ENCODE measurements at places on chromosomes 3 and 15.

- H3K27me3 ChIP-seq, result no peaks in the 10 kb centered on the region
- H3K4me3 ChIP-seq, result no peak overlapping the region
- DNase-seq, result no peak
- no peaks in the 10 kb centered on the region for H3K36me3 ChIP-seq
- H3K27ac ChIP-seq, result no peak overlapping the region
These were observed 19.3 kb downstream of the GRK7 start for GRCh38 chr3:141782386-141782932.

DNA sequence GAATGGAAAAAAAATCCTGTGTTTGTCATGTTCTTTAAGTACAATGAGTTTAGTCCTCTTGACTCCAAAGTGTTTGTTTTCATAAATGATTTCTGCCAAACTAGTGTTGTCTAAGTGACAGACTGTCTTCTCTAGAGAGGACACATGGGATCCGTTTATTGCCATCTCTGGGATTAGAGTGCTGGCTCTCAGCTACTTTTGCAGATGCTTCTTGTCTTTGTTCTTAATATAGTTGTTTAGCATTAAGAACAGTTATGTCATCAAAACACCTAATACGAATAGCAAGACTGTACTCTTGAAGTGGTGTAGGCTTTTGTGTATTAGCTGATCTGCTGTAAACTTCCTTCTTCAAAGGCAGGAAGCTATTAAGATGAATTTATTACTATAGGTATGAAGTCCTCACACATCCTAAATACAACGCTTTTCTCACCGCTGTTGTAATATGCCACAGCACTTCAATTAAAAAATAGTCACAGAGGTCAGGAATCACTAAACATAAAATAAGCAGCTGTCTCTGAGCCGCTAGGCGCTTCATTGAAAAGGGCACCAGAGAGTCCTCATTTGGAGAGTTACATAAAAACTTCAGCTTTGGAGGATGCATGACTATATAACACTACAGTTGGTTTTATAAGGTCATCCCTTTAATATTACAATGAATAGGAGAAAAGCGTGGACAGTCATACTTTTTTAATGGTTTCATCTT, 128.3 kb upstream of the ZNF385D start:
- no peaks in the 10 kb centered on the region for H3K36me3 ChIP-seq
- no peaks in the 10 kb centered on the region for H3K27me3 ChIP-seq
- no peak overlapping the region for H3K27ac ChIP-seq
- no peak for DNase-seq

GRCh38 chr15:78709263-78709882, 68.4 kb upstream of the CHRNB4 start:
- no peaks in the 10 kb centered on the region for H3K36me3 ChIP-seq
- peak overlapping the region; percentile 29 for H3K4me3 ChIP-seq
- no peak overlapping the region for H3K27ac ChIP-seq
- no peaks in the 10 kb centered on the region for H3K4me1 ChIP-seq
- DNase-seq, result peak; percentile 70

DNA sequence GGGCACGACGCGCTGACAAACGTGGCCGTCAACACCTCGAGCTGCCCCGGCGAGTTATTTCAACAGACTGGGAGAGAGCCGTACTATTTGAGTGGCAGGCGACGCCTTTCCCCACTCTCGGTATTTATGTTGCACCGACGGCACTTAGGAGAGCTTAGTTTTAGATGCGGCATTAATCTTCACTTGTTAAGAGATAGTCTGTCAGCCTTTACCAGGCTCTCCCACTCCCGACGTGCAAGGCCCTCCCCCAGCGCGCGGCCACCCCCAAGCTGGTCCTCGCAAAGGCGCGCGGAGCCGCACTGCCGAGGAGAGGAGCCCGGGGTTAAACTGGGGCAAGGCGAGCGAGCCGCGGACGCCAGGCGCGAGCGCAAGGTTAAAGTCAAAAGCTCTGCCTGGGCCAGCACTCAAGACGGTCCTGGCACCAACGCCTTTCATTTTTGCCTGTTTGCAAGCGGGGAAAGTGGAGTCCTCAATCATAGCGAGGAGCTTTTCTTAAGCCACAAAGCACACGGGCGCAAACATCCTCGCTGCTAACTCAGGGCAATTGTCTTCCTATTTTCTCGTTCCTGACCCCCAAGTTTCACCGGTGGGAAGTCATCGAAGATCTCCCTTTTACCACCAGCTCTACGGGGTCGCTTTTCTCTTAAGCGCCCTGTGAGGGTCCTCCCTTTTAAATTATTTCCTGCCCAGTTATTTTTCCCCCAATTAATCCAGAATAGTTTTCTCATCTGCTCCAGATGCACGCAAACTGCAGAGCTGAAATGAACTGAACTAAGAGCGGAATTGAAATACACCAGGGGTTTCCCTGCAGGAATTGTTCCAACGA, 86.6 kb downstream of the NR2F2 start:
- H3K27me3 ChIP-seq, result no peaks in the 10 kb centered on the region
- no peaks in the 10 kb centered on the region for H3K36me3 ChIP-seq
- H3K4me1 ChIP-seq, result peaks cover 5% of the 10 kb centered on the region
- H3K27ac ChIP-seq, result no peak overlapping the region
- no peak for DNase-seq

DNA sequence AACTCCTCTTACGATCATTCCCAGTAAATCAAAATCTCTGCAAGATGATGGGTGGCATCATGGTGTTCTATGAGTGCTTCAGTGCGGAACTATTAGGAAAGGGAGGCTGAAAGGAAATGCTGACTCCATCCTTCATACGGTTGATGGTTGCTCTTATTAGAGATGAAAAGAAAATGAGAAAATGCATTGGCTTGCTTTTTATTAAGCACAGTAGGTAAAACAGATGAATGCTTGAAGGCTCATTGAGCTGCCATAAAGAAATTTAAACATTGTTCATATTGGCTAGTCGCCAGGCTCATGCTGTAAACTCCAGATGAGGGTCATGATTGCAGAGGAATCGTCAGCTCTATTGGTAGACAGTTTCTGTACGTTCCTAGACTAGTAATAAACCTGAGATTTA, 115.8 kb downstream of the EPHA3 start:
- H3K4me3 ChIP-seq, result no peak overlapping the region
- no peaks in the 10 kb centered on the region for H3K36me3 ChIP-seq
- no peaks in the 10 kb centered on the region for H3K4me1 ChIP-seq
- no peaks in the 10 kb centered on the region for H3K27me3 ChIP-seq
- DNase-seq, result no peak
- H3K27ac ChIP-seq, result no peak overlapping the region

DNA sequence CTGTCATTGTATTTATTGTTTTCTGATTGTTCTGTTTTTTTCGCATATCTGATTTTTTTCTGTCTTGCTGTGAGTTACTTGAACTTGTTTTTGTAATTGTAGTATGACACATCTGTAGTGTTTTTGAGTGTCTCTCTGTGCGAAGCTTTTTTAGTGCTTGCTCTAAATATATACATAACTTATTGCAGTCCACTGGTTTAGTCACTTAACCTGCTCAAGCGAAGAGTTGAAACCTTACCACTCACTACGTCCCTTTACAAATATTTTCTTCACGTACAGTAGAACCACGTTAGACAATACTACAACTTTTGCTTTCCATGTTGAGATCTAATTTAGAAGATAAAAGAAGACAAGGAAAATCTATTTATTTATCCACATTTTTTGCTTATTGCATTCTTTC, 713.0 kb upstream of the GRM7 start:
- H3K27me3 ChIP-seq, result no peaks in the 10 kb centered on the region
- DNase-seq, result no peak
- H3K4me3 ChIP-seq, result no peak overlapping the region
- H3K4me1 ChIP-seq, result no peaks in the 10 kb centered on the region
- H3K36me3 ChIP-seq, result no peaks in the 10 kb centered on the region

- DNase-seq, result peak; percentile 75
- H3K4me1 ChIP-seq, result no peaks in the 10 kb centered on the region
- H3K27me3 ChIP-seq, result no peaks in the 10 kb centered on the region
- H3K36me3 ChIP-seq, result no peaks in the 10 kb centered on the region
- peak within 1 kb of the TSS; percentile 99 for H3K4me3 ChIP-seq
These were observed at the start of gene SUMF1 for GRCh38 chr3:4466741-4467521. SUMF1 (minus strand) TSS chr3:4467269; CDS start chr3:4467245, 24 bp downstream.

- H3K4me1 ChIP-seq, result no peaks in the 10 kb centered on the region
- H3K4me3 ChIP-seq, result no peak overlapping the region
- DNase-seq, result no peak
- H3K27me3 ChIP-seq, result no peaks in the 10 kb centered on the region
- no peaks in the 10 kb centered on the region for H3K36me3 ChIP-seq
- no peak overlapping the region for H3K27ac ChIP-seq
These were observed 357.3 kb downstream of the ZBTB20 start for GRCh38 chr3:114789803-114790202.

DNA sequence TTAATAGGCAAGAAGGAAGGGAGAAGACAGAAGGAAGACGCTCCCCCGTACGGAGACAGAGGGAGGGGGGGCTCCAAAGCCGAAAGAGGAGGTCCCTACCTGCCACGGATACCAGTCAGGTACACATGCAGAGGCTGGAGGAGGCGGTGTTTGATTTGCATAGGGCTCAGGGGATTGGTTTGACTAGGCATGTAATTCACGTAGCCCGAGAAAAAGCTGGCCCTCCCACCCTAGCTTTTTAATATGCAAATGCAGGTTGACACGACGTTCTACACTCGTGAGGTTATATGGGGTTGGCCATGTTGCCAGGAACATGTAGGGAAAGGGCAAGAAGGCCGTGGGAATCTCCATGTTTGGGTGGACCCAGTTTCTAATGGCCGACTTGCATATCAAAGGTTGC, 29.8 kb downstream of the ZNF592 start:
- H3K4me3 ChIP-seq, result no peak overlapping the region
- H3K4me1 ChIP-seq, result no peaks in the 10 kb centered on the region
- H3K27me3 ChIP-seq, result no peaks in the 10 kb centered on the region
- DNase-seq, result no peak
- H3K36me3 ChIP-seq, result peaks cover 6% of the 10 kb centered on the region

DNA sequence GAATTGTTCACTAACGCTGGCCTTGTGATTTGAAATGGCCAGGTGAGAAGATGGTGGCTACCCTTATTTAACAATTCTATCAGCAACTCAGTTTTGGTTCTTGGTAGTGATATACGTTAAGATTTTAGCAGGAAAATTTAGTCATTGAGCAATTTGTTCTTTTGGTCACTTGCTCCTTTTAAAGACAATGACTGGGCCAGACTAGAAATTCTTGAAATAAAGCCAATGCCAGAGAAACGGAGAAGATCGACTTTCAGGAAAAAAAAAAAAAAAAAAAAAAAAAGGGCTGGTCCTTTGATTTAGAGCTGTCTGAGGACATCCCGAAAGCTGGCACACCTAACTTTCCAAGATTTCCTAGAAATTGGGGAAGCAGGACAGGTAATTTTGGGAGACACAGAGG, 178.5 kb downstream of the FNDC3B start:
- H3K4me1 ChIP-seq, result no peaks in the 10 kb centered on the region
- no peak for DNase-seq
- no peaks in the 10 kb centered on the region for H3K27me3 ChIP-seq
- no peaks in the 10 kb centered on the region for H3K36me3 ChIP-seq

DNA sequence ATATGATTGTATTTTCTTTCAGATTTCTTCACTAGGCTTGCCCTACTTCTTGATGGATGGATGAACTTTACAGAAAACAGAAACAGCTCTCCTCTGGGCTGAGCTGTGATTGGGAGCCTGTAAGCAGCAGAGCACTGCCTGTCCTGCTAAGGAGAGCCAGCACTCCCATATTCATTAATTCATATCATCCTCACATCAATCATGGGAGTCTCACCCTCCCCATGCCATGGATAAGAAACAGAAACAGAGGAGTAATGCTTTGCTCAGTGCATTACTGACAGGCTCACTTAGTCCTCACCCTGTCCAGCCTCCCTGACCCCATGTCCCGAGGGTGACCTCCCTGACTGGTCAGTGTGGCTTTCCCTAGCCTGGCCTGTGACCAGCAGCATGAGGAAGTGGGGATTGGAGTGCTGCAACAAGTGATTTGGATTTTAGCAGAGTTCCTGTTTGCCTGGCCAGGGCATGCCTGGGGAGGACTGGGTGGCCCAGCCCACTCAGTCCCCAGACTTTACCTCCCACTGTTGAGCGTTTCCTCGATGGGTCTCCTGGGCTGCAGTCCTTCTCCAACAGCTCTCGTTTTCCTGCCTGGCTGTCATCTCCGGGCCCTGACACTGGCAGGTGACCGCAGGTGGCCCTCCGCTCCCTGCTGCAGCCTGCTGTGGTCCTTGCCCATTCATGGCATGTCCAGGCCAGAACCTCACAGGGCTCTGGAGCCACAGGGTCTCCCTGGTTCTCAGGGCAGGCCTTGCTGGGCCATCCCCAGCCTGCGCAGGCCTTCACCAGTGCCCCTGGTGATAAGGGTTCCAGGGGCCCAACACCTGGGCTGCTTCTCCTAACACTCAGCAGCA, 1.3 kb upstream of the TMIE start:
- no peaks in the 10 kb centered on the region for H3K27me3 ChIP-seq
- H3K27ac ChIP-seq, result no peak overlapping the region
- H3K36me3 ChIP-seq, result no peaks in the 10 kb centered on the region
- peaks cover 10% of the 10 kb centered on the region for H3K4me1 ChIP-seq

- DNase-seq, result no peak
- no peaks in the 10 kb centered on the region for H3K27me3 ChIP-seq
- H3K36me3 ChIP-seq, result no peaks in the 10 kb centered on the region
These were observed 53.9 kb downstream of the EIF4E3 start for GRCh38 chr3:71671216-71671845.

DNA sequence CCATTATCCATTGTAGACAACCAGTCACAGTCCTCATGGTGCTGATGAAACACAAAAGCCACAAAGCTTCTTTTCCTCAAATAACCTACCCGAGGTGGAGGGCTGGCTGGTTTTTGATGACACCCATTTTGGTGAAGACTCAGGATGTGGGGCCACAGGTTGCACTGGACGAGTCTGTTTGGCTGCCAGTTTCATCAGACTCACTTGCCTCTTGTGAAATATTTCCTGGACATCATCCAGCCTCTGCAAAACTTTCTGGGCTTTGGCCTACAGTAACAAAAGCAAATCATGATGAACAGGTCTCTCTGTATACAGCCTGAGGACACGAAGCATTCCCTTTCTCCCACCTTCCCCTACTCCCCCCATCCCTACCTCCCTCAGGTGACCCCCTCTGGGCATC, 42.2 kb downstream of the B3GNT5 start:
- H3K36me3 ChIP-seq, result no peaks in the 10 kb centered on the region
- no peak overlapping the region for H3K4me3 ChIP-seq
- peak overlapping the region; percentile 79 for H3K27ac ChIP-seq
- DNase-seq, result peak; percentile 58

GRCh38 chr15:42193383-42193782, 14.7 kb downstream of the VPS39 start:
- H3K36me3 ChIP-seq, result no peaks in the 10 kb centered on the region
- H3K27ac ChIP-seq, result no peak overlapping the region

DNA sequence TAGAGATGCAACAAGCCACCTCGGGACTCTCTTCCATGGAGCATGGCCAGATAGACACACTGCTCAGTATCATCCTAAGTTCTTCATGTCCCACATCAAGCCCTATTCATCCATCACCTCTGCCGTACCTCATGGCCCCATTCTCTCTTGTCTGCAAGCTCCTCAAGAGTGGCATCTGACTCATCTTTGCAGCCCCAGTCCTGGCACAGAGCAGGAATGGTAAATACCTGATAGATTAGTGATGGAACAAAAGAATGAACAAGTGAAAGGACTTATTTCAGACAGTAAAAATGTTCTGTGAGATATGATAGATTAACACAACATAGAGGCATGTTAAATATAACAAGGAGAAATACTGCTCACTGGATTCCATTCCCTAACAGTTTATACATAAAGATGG, 176.4 kb downstream of the ISL2 start:
- H3K27me3 ChIP-seq, result no peaks in the 10 kb centered on the region
- no peak overlapping the region for H3K27ac ChIP-seq
- no peaks in the 10 kb centered on the region for H3K4me1 ChIP-seq
- H3K36me3 ChIP-seq, result no peaks in the 10 kb centered on the region
- DNase-seq, result no peak

GRCh38 chr15:73704869-73705645, 20.9 kb downstream of the CD276 start:
- no peak overlapping the region for H3K4me3 ChIP-seq
- no peaks in the 10 kb centered on the region for H3K36me3 ChIP-seq
